ENCODE measurements at places on chromosomes 6 and 20.

GRCh38 chr6:163935158-163935762, 520.7 kb downstream of the QKI start:
- DNase-seq = no peak

DNA sequence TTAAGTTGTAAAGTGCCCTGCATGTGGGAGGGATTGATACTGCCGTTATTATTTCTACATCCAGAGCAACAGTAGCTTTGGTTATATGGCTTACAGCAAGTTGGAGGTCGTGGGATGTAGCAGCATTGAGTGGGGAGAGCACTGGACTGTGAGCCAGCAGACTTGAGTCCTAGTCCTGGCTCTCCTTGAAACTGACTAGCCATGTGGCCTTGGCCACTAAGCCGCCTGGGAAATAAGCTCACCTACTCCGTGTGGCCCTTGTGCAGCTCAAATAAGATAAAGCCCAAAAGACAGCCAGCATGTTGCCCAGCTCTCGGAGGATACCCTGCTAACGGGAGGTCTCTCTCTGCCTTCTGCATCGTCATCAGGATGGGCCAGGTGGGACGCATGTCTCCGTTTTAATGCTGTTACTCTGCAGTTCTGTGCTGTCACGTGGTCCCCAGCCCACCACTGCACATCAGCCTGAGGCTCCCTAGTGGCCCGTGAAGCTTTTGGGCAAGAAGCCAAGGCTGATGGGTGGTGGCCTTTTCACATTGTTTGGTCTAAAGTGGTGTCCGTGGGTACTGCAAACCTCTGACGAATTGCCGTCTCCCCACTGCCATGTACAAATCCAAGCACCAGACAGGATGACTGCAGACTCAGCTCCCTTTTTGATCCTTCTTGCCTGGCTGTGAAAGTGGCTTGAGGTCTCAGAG, 7.9 kb downstream of the EPB41L1 start:
- no peak for DNase-seq

DNA sequence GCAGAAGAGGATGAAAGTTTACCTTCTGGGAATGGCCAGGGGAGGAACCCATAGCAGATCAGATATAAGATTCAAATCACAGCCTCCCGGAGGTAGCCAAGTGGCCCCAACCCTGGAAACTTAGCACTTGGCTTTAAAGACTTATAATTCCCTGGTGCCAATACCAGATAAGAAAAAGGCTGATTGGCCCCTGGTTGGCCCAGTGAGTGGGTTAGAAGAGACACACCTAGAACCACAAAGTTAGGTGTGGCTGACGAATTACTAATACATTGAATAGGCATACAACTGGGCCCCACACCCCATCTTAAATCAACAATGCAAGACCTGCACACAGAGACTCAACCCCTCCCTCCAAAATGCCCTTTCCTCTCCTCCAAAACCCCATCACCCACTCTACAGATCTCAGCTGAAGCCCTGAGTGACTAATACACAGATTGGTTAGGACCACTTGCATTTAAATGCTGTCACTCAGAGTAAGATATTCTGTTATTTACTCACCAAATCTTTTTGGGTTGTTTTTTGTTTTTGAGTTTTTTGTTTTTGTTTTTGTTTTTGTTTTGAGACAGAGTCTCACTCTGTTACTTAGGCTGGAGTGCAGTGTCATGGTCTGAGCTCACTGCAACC, 315.4 kb upstream of the JARID2 start:
- no peak for DNase-seq

GRCh38 chr6:54737247-54737646, 109.3 kb upstream of the FAM83B start:
- DNase-seq = peak; percentile 9

DNA sequence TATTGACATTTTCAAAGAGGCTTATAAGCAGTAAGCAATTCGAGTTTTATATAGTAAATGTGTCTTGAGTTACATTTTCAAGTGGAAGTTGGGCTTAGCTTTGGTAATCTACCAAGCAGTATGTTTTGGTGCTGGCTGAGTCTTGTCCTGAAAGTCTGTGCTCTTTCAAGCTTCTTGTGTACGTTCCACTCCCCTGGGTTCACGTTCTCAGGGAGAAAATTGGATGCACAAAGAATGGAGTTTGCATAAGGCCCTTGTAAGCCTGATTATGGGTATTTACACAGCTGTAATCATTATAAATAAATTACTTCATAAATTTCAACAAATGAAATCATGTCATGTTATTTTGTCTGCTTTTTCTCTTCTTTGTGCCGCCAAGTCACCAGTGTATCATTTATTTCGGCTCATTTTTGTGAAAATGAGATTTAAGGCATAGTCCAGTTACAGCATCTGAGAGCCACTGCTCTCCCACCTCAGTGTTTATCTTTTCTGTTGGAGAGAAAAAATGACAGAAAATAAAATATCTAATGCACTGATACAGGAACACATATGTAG, 262.5 kb downstream of the BTBD3 start:
- no peak for DNase-seq

DNA sequence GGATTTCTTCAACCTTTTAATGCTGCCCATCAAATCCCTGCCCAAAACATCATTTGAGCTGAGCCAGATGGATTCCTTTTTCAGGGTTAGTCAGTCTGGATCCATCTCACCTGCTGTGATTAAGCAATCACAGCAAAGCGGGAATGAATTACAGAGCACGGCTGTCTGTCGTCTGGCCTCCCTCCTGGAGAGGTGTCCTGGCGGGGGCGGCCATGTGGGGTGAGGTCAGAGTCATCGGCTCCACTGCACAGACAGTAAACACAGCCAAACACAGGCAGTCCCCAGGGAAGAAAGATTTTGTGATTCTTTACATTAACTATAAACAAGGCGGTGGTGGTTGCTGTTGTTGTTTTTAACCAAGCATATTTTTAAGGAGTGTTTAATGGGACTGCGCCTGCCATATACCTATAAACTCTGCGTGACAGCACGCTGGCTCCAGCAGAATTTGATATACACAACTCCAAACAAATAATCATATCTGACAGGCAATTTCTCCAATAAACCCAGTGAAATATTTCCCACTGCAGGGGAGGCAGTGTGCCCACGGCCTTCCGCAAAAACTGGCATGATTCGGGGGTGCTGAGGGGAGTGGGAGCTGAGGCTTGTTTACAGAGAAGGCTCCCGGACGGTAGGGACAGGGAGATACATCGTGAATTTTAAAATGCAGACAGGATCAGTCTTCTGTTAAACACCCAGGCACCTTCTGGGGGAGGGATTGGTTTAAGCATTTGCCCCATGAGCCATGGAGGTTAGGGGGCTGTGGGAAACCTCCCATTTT, 232.0 kb upstream of the PMEPA1 start:
- no peak for DNase-seq

GRCh38 chr6:22028403-22029090, 268.3 kb downstream of the PRL start:
- no peak for DNase-seq

DNA sequence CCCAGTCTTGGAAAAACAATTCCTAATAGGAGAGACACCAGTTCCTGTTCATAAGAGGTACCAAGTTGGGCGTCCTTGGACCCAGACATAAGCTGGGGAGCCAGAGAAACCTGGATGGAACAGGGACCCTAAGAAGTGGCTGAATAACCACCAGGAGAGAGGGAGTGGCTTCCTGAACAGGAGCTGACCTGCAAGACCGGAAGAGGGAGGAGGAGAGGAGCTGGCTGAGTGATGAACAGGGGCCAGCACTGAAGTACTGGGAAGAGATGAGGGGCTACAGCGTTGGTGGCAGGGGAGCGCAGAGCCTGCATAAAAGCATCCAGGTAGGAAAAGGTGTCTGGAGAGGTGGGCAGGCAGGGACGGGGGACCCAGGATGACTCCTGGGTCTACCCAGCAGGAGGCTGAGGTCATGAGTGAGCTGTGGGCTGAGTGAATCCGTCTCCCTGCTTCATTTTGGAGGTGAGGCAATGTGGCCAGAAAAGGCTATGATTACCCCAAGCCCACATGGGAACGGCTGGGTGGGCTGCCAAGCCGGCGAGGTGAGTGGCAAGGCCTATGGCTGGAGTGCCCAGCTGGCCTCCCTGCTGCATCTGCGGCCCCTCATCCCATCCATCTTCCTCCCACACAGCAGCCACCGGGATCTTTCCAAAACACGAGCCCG, 34.4 kb upstream of the ZFAND3 start:
- DNase-seq = no peak

- peak; percentile 58 for DNase-seq
These were observed 4.9 kb downstream of the XPO5 start for GRCh38 chr6:43570876-43571441.

GRCh38 chr6:79818471-79818870, 128.9 kb downstream of the ELOVL4 start:
- DNase-seq = no peak

DNA sequence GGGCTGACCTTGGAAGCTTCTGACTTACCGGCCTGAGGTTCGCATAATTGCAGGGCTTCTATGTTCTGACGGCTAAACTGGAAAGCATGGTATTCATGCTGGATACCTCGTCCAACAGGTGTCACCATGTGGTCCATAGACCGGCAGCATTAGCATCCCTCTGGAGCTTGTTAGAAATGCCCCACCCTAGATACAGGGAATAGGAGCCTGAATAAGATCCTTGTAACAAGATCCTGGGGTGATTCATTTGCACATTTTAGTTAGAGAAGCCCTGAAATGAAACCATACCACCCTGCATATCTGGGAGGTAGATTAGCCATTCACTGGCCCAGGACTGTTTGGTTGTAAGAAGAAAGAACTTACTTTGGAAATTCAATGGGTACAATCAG, 77.7 kb downstream of the TMEM170B start:
- no peak for DNase-seq

- no peak for DNase-seq
These were observed 77.0 kb downstream of the JPH2 start for GRCh38 chr20:44109951-44110361.

DNA sequence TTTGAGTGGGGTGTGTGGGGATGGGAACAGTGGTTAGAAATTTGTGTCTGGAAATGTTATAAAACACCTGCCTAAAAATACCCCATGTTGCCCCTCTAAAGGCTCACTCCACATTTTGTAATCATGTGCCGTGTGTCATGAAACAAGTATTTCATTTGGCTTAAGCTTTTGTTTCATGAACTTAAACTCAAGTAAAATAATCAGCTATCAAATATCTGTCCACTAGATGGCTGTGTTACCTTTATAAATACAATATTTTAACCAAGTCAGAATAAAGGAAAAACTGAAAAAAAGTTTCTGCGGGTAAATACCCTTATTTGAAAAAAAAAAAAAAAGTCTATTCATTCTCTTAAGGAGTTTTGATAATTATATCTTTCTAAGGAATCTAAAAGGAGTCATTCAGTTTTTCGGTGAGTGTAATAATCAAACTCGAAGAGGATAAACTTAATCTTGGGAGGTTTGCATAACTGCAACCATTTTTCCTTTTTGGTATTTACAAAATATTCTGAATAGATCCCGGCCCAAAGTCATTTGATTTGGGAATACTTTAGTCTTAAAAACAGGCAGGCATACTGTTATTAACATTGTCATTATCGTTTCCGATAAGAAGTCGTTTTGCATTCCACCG, 29.9 kb upstream of the MTRF1L start:
- DNase-seq = no peak

- no peak for DNase-seq
These were observed 11.6 kb downstream of the PDSS2 start for GRCh38 chr6:107447663-107448216.

DNA sequence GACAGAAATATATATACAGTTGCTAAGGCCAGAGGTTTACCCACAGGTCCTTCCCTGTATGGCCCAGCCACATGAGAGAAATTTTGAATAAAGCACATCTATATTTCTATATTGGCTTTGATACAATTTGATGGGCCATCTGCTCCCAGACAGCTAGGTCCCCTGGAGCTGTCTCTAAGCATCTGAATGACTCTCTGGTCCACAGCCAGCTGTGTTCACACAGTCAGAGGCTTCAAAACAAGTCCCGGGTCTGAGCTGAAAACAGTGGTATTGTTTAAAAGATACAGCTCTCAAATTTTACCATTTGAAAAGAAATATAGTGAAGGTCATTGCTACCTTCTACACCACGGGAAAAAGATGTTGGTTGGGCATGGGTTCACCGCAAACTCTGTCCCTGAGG, 161.1 kb downstream of the SLC35B3 start:
- DNase-seq = no peak

DNA sequence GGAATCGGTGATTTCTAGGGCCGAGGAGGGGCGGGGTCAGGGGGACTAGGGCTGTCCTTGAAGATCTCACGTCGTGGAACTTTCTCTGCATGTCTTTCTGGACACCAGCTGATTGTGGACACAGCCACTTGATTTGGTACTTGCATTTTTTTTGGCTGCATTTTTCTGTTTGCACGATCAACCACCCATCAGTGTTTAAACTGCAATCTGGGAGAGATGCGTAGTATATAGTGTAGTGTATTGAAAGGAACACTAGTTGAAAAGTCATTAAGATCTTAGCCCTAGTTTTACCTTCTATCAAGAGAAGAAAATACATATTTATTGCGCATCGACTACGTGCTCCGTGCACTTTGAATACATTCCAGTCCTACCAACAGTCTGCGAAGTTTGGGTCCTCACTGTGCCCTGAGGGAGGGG, 657 bp downstream of the NT5DC1 start:
- DNase-seq = no peak

- no peak for DNase-seq
These were observed 29.7 kb downstream of the CHMP4B start for GRCh38 chr20:33840759-33841435.

- no peak for DNase-seq
These were observed 121.5 kb upstream of the NEDD9 start for GRCh38 chr6:11353921-11354389.

GRCh38 chr20:20195021-20195705, 142.8 kb downstream of the CFAP61 start:
- DNase-seq = no peak

- no peak for DNase-seq
These were observed 1117.7 kb upstream of the MAP3K7 start for GRCh38 chr6:91704531-91704930.

GRCh38 chr20:58546756-58547622, 31.8 kb upstream of the APCDD1L start:
- DNase-seq = no peak

- no peak for DNase-seq
These were observed 166.4 kb upstream of the RNF217 start for GRCh38 chr6:124795643-124796463.

DNA sequence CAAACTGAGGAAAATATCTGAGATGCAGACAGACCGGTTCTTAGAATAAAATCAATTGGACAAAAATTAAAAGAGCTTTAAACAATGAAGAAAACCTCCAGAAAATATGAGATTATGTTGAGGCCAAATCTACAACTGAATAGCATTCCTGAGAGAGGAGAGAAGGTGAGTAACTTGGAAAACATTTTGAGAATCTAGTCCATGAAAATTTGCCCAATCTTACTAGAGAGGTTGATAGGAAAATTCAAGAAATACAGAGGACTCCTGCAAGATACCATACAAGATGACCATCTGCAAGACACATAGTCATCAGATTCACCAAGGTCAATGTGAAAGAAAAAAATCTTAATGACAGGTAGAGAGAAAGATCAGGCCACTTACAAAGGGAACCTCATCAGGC, 437.7 kb upstream of the ADGRB3 start:
- DNase-seq = no peak

- DNase-seq = no peak
These were observed 15.6 kb downstream of the TMEM30A start for GRCh38 chr6:75268988-75269354.

GRCh38 chr6:129175066-129175465, 292.1 kb downstream of the LAMA2 start:
- DNase-seq = no peak

- no peak for DNase-seq
These were observed 570.5 kb downstream of the QKI start for GRCh38 chr6:163985040-163985439.

GRCh38 chr20:62666736-62667529, 24.6 kb downstream of the SLCO4A1 start:
- no peak for DNase-seq

Data from GM13977 (cell line).